Retina (tissue), 1 donor: ENCODE measurements at places on chromosomes 11 and 22.

DNA sequence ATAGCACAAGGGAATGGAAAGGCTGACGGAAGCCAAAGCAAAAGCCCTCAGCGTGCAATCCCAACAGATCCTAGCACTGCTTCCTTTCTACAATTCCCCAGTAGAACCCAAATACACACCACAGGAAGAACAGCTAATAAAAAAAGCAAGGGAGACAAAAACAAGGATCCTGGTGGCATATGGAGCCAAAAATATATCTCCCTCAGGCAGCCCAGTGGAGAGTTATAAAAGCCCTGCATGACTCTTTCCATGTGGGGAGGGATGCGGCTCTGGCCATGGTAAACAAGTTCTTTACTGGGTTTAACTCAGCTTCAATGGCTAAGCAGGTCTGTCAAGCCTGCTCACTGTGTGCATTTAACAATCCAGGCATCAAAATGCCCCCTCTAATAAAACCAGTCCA, 88.1 kb downstream of the PIWIL4 start:
- DNase-seq = no peak

DNA sequence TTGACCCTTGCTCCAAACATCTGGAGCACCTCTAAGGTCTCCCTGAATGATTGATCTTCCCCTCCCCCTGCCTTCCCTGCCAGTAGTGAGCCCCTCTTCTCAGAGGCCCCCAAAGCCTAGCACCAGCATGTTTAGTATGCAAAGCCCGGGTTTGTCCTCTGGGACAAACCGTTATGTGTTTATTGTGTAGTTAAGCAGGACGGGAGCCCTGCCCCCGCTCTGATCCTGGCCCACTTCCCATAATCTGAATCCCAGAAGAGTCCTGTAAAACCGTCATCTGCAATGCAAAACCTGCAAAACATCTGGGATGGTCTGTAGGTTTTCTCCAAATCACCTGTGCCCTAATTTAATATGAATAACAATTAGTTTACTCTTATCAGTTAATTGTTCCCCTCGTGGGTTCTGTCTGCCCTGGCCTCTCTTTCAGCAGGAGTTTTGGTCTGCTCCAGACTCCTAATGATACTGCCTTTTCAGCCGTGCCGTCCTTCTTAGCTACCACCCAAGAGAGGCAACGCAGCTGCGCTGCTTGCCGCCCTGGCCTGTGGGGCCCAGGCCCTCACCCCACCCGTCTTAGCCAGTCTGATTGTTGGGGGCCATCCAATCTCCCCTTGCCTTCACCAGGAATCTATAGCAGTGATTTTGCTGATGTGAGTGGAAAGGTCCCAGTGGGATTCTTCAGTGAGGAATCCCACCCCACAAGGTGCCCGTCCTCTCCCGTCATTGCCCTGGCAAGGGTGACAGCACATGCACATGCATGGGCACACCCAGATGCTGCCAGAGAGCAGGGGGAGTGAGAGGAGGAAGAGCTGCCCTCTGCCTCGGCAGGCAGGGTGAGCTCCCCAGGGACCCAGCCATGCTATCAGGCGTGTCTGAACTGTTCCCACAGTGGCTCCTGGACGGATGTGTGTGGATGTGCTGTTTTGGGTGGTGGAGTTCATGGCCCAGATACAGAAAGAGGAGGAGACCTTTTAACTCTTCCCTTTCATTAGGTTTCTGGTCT, 3.0 kb upstream of the B3GAT1 start:
- DNase-seq = no peak

- no peak for DNase-seq
Observed at GRCh38 chr22:49186762-49187161, 640.9 kb downstream of the BRD1 start.

DNA sequence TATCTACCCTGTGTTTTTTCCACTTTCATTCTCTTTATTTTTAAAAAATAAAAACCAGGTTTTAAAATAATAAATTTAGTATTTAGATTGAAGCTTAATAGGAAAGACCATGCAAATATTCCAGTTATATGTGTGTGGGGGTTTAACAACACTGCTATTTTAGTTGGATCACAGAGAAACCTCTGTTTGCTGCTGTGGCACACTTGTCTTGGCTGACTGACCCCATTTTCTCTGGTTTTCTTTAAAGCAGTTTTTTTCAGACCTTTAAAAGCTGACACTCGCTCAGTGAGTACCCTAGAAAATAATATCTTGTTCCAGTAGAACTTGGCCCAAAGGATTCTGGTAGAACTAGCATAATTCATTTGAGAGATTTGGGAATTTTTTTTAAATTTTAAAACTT, 31.6 kb downstream of the ACER3 start:
- no peak for DNase-seq

- DNase-seq = no peak
Observed at GRCh38 chr22:22682807-22683667, 38.6 kb downstream of the GGTLC2 start.

GRCh38 chr11:116384407-116384806, 388.4 kb downstream of the BUD13 start:
- DNase-seq = no peak

DNA sequence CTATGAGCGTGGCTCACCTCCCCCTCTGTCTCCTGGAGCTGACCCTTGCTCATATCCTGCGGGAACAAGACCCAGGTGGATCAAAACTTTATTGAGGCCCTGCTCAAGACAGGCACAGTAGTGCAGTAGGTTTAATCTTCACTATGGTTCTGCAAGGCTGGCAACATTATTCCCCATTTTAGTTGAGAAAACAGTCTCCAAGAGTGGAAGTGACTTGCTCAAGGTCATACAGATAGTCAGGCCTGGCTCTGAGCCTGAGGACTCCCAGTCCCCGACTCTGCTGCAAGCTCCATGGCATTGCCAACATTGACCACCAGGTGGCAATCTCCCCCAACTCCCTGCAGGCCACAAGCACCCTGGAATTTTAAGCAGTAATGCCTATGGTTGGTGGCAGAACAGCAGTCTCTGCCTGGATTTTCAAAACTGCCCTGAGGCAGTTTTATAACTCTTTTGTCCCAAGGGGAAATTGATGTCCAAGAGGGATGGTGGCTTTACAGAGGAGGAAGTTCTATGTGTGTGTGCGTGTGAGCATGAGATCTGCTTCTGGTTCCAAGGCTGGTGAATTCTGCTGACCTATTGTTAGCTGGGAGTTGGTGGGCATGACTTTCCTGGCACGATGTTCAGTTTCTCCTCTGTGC, 34.1 kb downstream of the NEU3 start:
- peak; percentile 86 for DNase-seq

DNA sequence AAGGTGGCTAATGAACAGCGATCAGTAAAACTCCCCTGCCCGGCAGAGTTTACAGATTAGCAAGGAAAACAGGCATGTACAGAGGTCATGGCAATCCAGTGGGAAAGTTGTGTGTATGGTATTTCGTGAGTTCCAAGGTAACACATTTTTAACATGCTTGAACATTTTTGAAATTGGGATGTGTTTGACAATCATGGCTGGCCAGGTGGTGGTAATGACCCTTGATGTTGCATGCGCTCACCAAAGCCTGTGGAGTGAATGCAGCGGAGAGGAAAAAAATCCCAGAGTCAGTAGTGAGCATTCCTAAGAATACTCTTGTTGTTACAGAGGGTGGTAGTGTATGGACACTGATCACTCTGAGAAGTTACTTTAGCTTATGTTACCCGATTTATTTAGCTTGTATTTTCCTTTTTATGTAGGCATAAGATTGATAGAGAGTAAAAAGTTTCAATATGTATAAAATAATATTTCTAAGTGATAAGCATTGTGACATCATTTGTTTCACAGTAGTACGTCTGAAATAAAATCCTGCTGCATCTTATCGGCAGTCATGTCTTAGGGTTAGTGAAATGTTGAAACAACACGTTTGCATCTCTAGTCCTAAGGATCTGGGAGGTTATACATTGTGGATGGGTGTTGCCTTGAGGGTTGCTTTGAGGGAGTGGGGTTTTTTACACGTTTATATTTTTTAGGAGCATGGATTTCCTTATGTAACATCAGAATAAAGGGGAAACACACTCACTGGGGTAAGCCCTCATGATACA, 8.7 kb downstream of the TEAD1 start:
- DNase-seq = no peak

GRCh38 chr11:119700536-119701346, 28.3 kb downstream of the NECTIN1 start:
- DNase-seq = no peak

DNA sequence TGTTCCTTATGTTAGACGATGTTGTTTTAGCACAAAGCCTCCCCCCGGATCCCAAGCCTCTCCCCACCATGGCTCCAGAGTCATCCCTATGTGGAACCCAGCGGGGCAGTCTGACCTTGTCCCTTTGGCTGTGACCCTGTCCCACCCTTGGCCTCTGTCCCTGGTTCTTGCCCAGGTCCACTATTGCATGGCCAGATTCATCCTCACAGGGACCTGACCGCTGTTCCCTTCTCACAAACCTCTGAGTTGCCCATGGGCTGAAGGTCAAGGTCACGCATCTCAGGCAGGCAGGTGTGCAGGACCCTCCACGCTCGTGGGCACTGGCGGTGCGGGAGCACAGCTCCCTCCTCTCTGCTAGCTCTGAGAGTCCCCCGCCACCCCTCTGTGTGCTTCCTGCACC, 39.0 kb downstream of the BCR start:
- no peak for DNase-seq

DNA sequence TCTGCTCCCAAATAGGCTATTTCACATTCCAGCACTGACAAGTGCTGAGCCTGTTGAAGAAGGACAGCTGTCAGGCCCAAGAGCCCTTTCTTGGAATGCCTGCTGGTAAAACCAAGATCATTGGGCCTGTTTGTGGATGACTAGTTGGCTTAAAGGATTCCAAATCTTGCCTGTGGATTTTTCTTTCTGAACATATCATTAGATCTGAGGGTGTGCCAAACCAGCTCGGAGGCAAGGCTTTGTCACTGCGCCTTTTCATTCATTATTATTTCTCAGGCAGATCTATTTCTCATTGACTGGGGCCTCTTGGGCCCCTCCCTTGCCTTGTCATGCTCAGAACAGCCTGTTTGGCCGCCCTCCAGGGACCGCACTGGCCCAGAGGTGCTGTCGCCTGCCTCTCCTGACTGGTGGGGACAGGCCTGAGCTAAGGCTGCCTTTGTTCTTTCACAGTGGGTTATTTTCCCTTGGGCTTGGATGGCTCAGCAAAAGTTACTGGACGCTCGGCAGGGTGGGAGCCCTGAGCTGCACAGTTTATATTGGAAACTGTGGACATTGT, 222.7 kb upstream of the SESN3 start:
- DNase-seq = no peak

DNA sequence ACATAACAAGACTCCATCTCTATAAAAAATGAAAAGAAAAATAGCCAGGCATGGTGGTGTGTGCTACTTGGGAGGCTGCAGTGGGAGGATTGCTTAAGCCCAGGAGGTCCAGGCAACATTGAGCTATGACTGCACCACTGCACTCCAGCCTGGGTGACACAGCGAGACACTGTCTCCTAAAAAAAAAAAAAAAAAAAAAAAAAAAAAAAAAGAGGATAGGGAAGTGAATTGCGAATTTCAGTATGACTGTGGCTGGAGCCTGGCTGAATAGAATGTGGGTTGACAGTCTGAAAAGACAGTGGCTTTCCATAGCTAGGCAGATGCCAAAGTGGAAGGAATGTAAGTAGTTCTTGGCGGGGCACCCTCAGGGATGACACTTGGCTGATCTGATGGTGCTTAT, 6.4 kb upstream of the LDHAL6A start:
- no peak for DNase-seq

- DNase-seq = peak; percentile 49
Observed at GRCh38 chr11:69985641-69986439, 92.3 kb upstream of the ANO1 start.

- no peak for DNase-seq
Observed at GRCh38 chr11:84345597-84345996, 1059.4 kb upstream of the CCDC90B start.

- no peak for DNase-seq
Observed at GRCh38 chr22:46079861-46080821, 70.2 kb upstream of the PPARA start.

- no peak for DNase-seq
Observed at GRCh38 chr11:77095551-77096490, 6.8 kb upstream of the OMP start.

DNA sequence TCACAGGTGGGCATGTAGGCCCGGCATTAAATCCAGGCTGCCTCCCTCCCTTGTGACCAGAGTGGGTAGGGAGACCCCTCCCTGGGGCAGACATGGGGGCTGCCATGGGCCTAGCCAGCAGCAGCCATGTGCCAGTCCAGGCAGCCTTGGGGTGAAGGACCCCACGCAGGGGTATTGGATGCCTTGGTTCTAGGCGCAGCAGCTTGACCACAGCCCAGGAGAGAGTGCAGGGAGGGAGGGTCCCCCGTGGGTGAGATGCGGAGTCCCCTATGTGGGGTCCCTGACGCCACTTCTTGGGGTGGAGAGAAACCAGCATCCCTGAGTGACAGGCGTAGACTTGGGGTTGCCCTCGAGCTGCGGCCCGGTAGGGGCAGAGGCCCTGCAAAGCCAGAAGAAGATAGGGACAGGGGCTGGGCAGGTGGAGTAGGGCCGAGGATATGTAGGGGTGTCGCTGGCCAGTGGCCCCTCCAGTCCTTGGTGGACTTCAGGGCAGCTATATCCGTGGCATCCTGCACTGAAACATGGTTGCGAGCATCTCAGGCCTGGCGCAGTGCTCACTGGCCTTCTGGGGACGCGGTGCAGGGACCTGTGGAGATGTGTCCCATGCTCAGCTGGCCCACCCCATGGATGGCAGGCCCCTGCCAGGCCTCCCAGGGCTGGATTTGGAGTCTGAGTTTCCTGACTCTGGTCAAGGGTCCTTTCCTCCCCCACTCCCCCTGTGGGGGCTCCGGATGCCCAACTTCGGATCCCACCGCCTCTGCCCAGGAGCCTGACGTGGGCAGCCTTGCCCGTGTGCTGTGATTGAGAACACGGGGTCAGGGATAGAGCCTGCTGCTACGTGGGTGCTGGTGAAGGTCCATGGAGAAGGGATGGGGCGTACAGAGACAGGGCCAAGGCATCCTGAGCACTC, 1179.8 kb downstream of the BRD1 start:
- DNase-seq = no peak

DNA sequence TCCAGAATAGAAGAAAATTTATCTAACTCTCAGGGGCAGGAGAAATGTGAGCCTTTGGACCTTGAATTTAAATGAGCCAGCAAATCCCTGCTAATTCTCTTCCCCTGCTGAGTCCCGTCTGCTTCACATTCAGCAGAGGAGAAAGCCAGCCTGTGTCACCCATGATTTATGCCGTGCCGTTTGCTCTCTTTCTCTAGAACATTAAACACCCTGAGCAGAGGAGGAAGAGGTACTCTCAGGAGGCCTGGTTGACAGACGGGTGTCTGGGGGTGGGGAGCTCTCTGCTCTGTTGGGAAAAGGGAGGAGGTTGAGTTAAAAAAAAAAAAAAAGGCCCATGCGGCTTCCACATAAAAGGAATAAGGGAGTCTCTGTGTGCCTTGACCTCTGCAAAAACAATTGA, 11.3 kb upstream of the MTMR3 start:
- peak; percentile 23 for DNase-seq

DNA sequence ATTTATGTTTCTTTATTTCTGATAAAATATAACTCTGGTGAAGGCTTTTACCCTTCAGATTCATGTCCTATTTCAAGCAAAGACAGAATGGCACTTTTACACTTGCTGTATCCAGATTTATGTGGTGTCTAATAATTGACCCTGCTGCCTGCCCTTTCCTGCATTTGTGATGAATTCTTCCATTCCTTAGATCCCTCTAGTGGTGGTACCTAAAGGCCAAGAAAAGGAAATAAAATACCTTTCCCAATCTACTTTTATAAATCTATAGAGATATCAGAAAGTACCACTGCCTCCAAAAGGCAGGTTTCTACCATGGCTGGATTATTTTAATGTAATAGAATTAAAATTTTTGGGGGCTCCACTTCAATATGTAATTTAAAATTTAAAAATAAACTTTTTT, 34.2 kb downstream of the CCDC81 start:
- no peak for DNase-seq
